ENCODE measurements at places on chromosomes 7 and 10. TPM values are rescaled to one million over a fixed set of nuclear protein-coding genes. Genes with fewer than 3 reads are reported as not detected.
A peak's percentile ranks its signal among the peaks of the same experiment; 100 is the strongest.

DNA sequence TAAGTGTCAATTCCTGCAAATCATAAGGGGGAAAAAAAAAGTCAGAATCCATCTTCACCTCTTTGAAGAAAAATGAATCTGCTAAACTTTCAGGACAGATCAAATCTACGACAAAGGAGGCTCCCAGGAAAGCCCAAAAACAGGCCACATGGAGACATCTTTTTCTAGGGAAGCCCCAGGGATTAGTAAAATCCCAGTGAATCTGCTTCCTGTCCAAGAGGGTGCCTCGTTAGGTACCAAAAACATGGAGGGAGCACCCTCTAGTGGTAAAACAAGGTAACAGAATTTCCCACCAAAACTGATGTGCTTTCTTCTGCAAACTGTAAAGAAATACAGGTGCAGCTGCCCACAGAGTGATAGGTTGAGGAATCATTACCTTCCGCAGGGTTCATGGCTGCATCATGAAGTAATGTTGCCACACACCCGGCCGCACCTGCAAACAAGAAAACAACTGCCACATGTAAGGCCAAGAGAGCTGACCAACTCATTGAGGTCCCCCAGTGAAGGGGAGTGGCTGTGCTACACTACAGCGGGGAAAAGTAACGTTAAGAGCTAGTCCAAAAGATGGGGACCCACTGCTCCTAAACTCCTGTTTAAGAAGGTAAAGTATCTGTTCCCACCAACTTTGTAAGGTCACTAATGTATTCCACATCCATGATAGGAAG is 7.9 kb downstream of the SLC25A28 start:
- no peaks in the 10 kb centered on the region for H3K36me3 ChIP-seq
- peak; percentile 75 for DNase-seq
- no peak overlapping the region for H3K4me3 ChIP-seq
- no peaks in the 10 kb centered on the region for H3K27me3 ChIP-seq
- H3K4me1 ChIP-seq: no peaks in the 10 kb centered on the region
- no peak overlapping the region for H3K27ac ChIP-seq

MACC1 gene
- 7.2 TPM for total RNA-seq

MRLN gene
- total RNA-seq: not detected

ZPBP gene
- not detected for total RNA-seq

FAM237B gene
- not detected for total RNA-seq

- peak overlapping the region; percentile 58 for H3K4me3 ChIP-seq
- no peaks in the 10 kb centered on the region for H3K36me3 ChIP-seq
- H3K27ac ChIP-seq: no peak overlapping the region
Measured at GRCh38 chr10:97713826-97714400, 383 bp downstream of the MARVELD1 start.

SCART1 gene
- 0.49 TPM for total RNA-seq

GRCh38 chr10:71998840-71999194 is 34.6 kb downstream of the CHST3 start:
- no peak overlapping the region for H3K27ac ChIP-seq
- H3K27me3 ChIP-seq: no peaks in the 10 kb centered on the region
- H3K4me1 ChIP-seq: no peaks in the 10 kb centered on the region
